ENCODE measurements at places on chromosomes 2 and 18.

DNA sequence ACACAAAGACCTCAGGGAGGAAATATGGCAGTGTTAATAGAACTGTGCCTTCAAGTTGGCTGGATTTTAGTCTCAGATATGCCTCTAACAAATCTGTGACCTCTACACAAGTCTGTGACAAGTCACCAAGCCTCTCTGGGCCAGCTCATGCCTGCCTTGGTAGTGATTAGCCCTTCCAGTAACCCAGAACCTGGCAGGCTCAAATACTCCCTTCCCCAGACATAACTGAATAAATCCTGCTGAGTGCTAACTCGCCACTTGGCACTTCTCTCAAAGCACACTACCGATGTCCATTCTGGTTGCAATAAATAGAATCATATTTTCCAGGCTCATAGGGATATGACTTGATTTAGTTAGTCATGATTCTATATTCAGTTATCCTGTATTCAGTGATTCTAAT, 15.3 kb upstream of the THSD7B start:
- no peak for DNase-seq

GRCh38 chr18:59623456-59624368, 73.5 kb downstream of the CCBE1 start:
- no peak for DNase-seq

DNA sequence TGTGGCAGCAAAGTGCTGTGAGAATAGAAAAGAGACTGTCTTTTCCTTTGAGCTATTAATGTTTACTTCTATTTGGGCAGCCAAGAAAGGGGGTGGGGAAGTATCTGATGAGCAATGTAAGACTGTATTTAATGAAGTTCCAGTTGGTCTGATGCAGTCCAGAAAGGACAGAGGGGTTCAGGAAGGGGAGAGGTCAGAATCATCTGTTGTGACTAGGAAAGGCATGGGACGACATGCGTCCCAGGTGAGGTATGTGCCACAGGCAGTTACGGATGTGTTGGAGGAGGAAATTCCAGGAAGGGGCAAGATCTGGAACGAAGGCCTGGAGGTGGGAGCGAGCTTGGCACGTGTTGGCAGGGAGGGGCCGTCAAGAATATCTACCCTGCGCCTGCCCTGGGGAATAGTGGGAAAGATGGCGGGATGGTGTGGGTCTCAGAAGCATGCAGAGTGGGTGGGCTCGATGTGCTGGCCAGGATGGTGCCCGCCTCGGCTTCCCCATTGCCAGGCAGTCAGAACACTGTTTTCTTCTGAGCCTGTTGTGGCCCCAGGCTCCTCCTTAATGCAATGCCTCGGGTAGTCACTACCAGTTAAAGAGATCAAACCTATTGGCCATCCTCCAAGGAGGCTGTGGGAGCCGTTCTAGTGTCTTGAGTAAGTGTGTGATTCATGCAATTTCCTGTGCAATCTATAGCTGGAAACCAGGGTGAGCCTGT, 57.8 kb upstream of the TXNDC2 start:
- DNase-seq: no peak

DNA sequence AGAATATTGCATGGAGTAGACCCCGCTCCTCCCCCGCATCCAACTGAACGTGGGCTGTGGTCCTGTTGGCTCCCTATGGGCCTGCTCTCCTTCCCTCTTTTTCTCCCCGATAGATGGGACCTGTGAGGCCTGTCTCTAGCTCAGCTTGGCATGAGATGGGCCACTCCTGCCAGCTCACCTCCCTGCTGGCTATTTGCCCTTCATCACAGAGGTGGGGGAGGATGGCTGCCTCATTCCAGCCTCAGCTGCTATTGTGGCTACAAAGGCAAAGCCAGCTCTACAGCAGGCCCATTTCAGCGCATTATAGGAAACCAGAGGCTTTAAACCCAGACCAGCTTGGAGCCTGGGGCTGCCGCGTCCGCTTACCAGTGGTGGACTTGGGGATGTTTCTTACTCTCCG, 313.9 kb downstream of the GBX2 start:
- no peak for DNase-seq

DNA sequence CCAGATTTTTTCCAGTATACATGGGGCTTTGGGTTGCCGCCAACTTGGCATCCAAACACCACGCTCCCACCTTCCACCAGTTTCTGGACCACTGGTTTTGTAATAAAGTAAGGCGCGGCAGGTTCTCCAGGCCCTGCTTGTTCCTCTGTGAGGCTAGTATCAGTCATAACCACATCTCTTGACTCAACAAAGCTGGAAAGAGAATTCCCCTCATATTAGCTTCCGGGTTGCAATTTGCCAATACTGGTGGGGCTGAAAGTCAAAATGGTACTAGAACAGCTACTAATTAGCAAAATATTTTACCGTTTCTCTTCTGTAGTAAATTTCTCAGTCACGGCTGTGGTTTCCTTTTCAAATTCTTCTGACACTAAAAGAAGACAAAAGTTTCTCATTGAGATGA, 25.0 kb downstream of the TTN start:
- no peak for DNase-seq
